D341Med (cell line): ENCODE measurements at places on chromosomes 5 and 9.
A peak's percentile ranks its signal among the peaks of the same experiment; 100 is the strongest.

DNA sequence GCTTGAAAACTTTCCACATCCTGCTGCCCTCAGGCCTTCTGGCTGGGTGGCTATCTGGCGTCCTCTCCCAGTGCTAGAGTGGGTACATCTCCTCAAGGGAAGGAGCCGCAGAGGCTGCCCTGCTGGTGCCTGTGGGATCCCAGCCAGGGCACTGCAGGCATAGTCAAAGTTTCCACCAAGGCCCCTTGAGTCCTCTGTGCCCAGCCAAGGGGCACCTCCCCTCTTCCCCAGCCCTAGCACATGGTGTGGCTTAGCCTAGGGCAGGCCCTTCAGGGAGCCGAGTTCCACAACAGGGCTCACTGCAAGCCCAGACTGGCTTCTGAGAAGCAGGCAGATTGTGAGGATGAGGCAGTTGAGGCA, 103.2 kb downstream of the RGS3 start:
- DNase-seq = no peak

GRCh38 chr5:171578829-171579491, 159.5 kb downstream of the FGF18 start:
- DNase-seq = no peak

GRCh38 chr9:15606643-15607472, 54.0 kb downstream of the CCDC171 start:
- peak; percentile 25 for DNase-seq

DNA sequence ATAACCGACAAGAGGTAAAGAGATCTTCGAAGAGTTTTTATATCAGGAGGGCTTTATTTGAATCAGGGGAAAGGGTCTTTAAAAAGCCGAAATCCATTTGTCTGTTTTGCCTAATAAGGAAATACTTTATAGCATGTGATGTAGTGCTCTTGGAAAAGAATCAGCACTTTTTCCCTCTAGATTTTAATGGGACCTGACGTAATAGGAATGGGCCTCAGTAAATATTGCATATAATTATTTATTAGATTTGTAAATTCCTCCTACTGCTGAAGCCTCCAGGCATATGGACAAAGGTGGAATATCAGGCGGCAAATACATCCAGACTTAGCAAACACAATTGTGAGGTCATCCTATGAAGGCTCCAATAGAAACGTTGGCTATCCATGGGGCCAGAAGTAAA, 50.9 kb downstream of the ACTBL2 start:
- no peak for DNase-seq

GRCh38 chr9:104091708-104092107, 2.4 kb upstream of the SMC2 start:
- DNase-seq = no peak

- DNase-seq = no peak
These were observed 28.4 kb downstream of the RUSC2 start for GRCh38 chr9:35518225-35518821.

DNA sequence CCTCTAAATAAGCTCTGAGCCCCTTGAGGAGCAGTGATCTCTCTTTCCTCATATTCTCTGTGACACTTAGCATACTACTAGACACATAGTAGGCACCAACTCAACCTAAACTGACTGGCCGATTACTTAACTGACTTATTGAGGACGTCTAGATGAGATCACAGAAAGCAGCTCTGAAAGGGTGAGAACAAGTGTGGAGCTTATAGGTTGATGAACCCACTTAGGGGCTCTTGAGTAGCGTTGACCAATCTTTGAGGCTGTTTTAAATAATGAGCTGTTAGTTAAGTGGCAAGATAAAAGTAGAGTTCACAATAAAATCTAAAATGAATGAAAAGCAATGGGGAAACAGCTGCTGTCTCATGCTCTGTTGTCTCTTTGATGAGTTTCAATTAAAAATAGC, 124.7 kb upstream of the TNPO1 start:
- no peak for DNase-seq
